ENCODE measurements at places on chromosomes 2 and 18. TPM values are rescaled to one million over a fixed set of nuclear protein-coding genes. Genes with fewer than 3 reads are reported as not detected.

DNA sequence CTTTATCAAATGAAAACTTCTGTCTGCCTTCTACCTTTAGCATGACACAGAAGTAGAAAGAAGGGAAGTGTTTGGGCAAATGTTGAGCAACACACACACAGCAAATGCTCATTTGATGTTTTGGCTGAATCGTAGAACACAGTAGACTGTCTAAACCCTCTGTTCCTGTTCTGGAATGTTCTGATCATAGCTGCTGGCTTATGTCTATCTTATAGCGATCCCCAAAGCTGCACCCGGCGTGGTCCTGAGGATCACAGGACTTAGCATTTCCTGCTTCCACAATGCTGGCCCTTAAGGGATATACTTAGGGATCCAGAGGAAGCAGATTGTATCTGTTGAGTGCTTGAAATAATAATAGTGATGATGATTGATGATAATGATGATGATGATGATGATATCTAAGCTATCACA lies 15.2 kb downstream of the GNLY start:
- DNase-seq: peak; percentile 9

DNA sequence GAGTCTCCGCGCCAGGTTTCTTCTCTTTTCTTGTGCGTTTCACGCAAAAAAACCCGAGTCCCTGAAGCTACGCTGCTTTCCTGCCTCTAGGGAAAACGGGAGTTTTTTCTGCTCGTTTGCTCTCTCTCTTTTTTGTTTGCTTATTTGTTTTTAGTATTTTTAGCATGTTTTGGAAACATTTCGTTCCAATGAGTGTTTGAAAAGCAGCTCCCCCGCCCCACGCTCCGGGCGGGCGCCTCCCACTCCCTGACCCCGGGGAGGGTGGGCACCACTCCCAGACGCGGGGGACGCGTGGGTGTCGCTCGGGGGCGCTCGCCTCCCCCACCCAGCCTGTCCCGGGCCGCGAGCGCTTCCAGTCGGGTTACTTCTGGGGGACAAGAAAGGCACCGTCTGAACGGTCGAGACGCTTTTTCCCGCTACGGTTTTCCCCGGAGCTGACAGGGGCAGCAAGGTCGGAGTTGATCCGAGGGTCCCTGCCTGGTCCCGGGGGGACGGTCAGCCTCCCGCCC lies 446 bp upstream of the EFHD1 start:
- no peak for DNase-seq

- no peak for DNase-seq
These were observed 27.1 kb downstream of the SH2D6 start for GRCh38 chr2:85445316-85446295.

- DNase-seq: no peak
These were observed 49.1 kb upstream of the IGFBP2 start for GRCh38 chr2:216584112-216584511.

Gene RGPD3
- 0.02 TPM for polyA plus RNA-seq

Gene RNF125
- 0.73 TPM for polyA plus RNA-seq
